ENCODE measurements at places on chromosomes 3 and 15. TPM values are rescaled to one million over a fixed set of nuclear protein-coding genes. Genes with fewer than 3 reads are reported as not detected.
A peak's percentile ranks its signal among the peaks of the same experiment; 100 is the strongest.

- no peak overlapping the region for H3K4me3 ChIP-seq
- H3K36me3 ChIP-seq: no peaks in the 10 kb centered on the region
- peaks cover 56% of the 10 kb centered on the region for H3K4me1 ChIP-seq
- peak overlapping the region; percentile 68 for H3K27ac ChIP-seq
- no peaks in the 10 kb centered on the region for H3K27me3 ChIP-seq
Observed at GRCh38 chr3:188345223-188345622, 191.3 kb downstream of the LPP start.

DNA sequence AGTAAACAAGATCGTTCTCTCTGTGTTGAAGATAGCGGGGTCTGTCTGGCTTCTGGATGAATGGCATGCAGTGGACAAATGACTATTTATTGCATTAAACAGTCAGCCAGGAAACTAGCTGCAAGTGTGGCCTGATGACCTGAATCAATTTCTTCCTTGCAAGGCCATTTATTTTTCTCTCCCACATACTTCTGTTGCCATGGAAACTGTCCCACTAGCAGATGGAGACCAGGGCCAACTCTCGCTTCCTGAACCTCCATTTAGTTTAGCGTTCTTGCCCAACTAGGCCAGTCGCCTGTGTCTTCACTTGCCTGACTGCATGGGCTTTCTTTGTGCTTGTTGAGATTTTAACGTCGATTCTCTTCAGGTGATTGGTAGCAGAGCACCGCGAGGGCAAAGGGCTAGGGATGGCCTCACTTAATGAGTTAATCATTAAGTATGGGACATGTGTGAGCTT lies 27.6 kb downstream of the LMCD1 start:
- H3K4me3 ChIP-seq: no peak overlapping the region
- ATAC-seq: no peak
- peaks cover 34% of the 10 kb centered on the region for H3K4me1 ChIP-seq
- no peak overlapping the region for H3K27ac ChIP-seq
- H3K27me3 ChIP-seq: no peaks in the 10 kb centered on the region

The RTF1 gene
- 53.2 TPM for total RNA-seq

DNA sequence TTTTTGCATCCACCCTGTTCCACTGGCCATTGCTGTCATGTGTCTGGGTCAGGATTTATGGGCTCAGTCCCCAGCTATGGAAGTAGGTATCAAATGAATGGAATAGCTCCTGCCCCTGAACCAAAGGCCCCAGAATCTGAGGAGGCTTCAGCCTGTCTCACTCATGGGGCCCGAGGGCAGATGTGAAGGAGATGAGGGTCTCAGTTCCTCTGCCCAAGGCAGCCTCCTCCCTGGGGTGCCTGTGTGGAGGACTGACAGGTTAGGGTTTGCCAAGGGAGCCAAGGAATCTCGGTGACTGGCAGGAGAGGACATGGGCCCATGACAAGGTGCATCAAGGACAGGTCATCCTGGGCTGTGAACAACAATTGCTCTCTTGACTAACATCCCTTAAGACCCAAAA lies 70.4 kb downstream of the CPN2 start:
- H3K27me3 ChIP-seq: no peaks in the 10 kb centered on the region
- H3K4me3 ChIP-seq: no peak overlapping the region
- ATAC-seq: no peak

- no peak for ATAC-seq
- H3K4me3 ChIP-seq: no peak overlapping the region
- H3K27me3 ChIP-seq: no peaks in the 10 kb centered on the region
- H3K4me1 ChIP-seq: peaks cover 4% of the 10 kb centered on the region
Observed at GRCh38 chr3:115022199-115022598, 124.9 kb downstream of the ZBTB20 start.

DNA sequence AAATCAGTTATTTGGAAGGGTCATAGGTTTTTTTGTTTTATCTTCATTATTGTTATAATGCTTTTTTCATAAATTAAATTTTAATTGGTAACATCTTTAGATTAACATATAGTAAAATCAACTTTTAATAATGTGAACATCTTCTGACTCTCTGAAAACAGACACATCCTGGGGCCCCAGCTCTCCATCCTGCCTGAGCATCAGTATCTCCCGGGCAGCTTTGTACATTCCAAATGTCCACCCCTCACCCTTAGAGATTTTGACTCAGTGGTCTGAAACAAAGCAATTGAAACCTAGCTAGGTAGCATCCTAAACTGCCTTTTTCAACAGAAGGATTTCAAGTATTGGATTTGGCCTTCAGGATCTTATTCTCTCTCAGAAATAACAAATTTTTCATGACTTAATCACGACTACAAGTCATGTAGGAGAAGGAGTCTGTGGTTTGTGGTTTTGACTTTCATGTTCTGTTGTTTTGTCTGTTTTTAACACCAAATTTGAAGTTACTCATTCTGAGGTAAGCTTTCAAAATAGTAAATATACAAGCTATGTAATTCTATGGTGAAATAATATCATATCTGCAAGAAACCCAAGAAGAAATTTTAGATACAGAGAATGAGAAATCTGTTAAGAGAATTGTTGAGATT lies 147.3 kb upstream of the UBE2E2 start:
- H3K27me3 ChIP-seq: no peaks in the 10 kb centered on the region
- no peaks in the 10 kb centered on the region for H3K36me3 ChIP-seq
- no peak overlapping the region for H3K27ac ChIP-seq
- H3K4me1 ChIP-seq: no peaks in the 10 kb centered on the region
- ATAC-seq: no peak

DNA sequence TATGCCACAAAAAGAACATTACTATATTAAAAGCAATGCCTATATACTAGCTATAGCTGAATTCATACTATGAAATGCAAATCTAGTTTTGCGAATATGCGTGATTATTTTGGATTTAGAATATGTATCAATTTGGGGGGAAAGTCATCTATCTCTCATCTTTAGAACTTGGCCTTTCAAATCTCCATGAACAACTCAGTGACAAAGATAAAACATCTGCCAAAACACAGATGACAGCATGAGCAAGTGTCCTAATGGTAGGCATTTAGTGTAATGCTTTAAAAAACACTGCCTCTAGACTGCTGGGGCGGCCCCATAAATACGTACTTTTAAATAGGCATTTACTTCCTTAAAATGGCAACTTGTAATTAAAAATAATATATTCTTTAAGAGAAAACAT lies 2.7 kb downstream of the CD47 start:
- no peak overlapping the region for H3K27ac ChIP-seq
- H3K36me3 ChIP-seq: no peaks in the 10 kb centered on the region
- no peak for ATAC-seq

DNA sequence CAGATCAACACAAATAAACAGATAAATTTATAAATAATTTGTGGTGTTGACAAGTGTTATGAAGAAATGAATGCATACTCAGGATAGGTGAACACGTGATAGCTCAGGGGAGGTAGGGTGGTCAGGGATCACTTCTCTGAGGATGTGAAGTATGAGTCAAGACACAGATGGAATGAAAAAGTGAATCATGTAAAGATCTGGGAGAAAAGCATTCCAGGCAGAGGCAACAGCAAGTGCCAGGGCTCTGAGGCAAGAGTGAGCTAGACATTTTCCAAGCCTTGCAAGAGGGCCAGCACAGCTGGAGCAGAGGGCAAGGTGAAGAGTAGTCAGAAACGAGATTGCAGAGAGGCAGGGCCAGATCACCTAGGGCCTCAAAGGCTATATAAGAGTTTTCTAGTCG lies 177.8 kb downstream of the WNT5A start:
- ATAC-seq: no peak
- no peaks in the 10 kb centered on the region for H3K27me3 ChIP-seq
- H3K4me1 ChIP-seq: no peaks in the 10 kb centered on the region
- H3K4me3 ChIP-seq: no peak overlapping the region
- no peak overlapping the region for H3K27ac ChIP-seq

The QRICH1 gene
- 77.4 TPM for total RNA-seq

The MYO9A gene
- total RNA-seq: 99.9 TPM

GRCh38 chr15:90082140-90082715 lies 20.0 kb downstream of the IDH2 start:
- H3K4me3 ChIP-seq: no peak overlapping the region
- H3K36me3 ChIP-seq: no peaks in the 10 kb centered on the region
- peaks cover 9% of the 10 kb centered on the region for H3K4me1 ChIP-seq
- no peak for ATAC-seq

- H3K27me3 ChIP-seq: no peaks in the 10 kb centered on the region
- no peak overlapping the region for H3K27ac ChIP-seq
- no peaks in the 10 kb centered on the region for H3K36me3 ChIP-seq
- H3K4me1 ChIP-seq: no peaks in the 10 kb centered on the region
Observed at GRCh38 chr3:144809380-144809779, 837.8 kb downstream of the DIPK2A start.

- no peak for ATAC-seq
- no peak overlapping the region for H3K27ac ChIP-seq
- no peak overlapping the region for H3K4me3 ChIP-seq
- H3K36me3 ChIP-seq: no peaks in the 10 kb centered on the region
- peaks cover 25% of the 10 kb centered on the region for H3K4me1 ChIP-seq
- no peaks in the 10 kb centered on the region for H3K27me3 ChIP-seq
Observed at GRCh38 chr3:187902936-187903335, 157.7 kb upstream of the BCL6 start.

GRCh38 chr15:34815836-34816235 lies 20.5 kb upstream of the ACTC1 start:
- H3K36me3 ChIP-seq: no peaks in the 10 kb centered on the region
- H3K4me3 ChIP-seq: no peak overlapping the region
- H3K27me3 ChIP-seq: no peaks in the 10 kb centered on the region
- no peak overlapping the region for H3K27ac ChIP-seq

GRCh38 chr15:68047826-68048225 lies 6.3 kb upstream of the PIAS1 start:
- H3K27ac ChIP-seq: no peak overlapping the region
- H3K27me3 ChIP-seq: no peaks in the 10 kb centered on the region
- H3K4me1 ChIP-seq: no peaks in the 10 kb centered on the region

The CAMKV gene
- total RNA-seq: not detected

- H3K27me3 ChIP-seq: peaks cover 4% of the 10 kb centered on the region
- ATAC-seq: no peak
- no peaks in the 10 kb centered on the region for H3K4me1 ChIP-seq
- no peak within 1 kb of the TSS for H3K27ac ChIP-seq
- H3K36me3 ChIP-seq: no peaks in the 10 kb centered on the region
Observed at GRCh38 chr3:1092771-1093170, at the start of gene CNTN6. Gene CNTN6 (plus strand): TSS chr3:1093024. CDS start chr3:1148009, 54,985 bp downstream.

The ALDH1A2 gene
- total RNA-seq: 7.8 TPM

DNA sequence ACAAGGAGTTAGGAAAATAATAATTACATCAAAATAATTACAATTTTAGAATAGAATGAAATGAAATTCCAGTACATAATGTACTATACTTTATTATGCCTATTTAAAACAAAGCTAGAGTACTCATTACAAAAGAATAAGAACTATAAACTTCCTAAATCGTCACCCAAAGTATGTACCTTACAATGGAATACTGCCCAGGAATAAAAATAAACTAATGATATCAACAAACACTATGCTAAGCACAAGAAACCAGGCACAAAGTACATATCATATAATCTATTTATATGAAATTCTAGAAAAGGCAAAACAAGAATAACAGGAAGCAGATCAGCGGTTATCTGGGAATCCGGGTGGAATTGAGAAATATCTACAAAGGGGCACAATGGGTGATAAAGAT lies 84.7 kb downstream of the MYO9A start:
- peaks cover 11% of the 10 kb centered on the region for H3K4me1 ChIP-seq
- H3K27me3 ChIP-seq: no peaks in the 10 kb centered on the region
- H3K27ac ChIP-seq: peak overlapping the region; percentile 16
- no peak overlapping the region for H3K4me3 ChIP-seq
- no peak for ATAC-seq
- no peaks in the 10 kb centered on the region for H3K36me3 ChIP-seq

GRCh38 chr15:22952796-22953579 lies 27.2 kb downstream of the CYFIP1 start:
- no peak overlapping the region for H3K27ac ChIP-seq
- no peak for ATAC-seq
- no peaks in the 10 kb centered on the region for H3K36me3 ChIP-seq

The IL17RB gene
- 0.31 TPM for total RNA-seq

DNA sequence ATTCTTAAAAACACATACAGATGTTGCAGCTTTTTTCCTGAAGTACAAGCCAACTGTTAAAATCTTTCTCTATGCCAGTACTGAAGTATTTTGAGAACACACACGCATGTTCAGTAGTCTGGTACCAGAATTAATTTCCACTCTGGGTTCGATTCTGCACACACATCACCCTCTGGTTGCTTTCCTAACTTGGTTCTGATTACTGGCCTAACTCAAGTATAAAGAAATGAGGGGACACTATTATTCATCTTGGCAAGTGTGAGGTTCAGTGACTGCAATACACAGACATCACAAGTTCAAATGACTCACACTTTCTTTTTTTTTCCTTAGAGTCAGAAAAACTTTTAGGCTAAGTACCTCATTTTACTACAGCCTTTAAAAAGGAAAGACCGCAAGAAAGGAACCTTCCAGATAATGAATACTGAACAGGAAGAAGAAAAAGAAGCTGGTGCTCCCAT lies 37.4 kb upstream of the LDHAL6B start:
- no peaks in the 10 kb centered on the region for H3K4me1 ChIP-seq
- H3K27me3 ChIP-seq: no peaks in the 10 kb centered on the region
- H3K36me3 ChIP-seq: peaks cover 52% of the 10 kb centered on the region
- peak; percentile 75 for ATAC-seq
- H3K27ac ChIP-seq: no peak overlapping the region
- H3K4me3 ChIP-seq: no peak overlapping the region

The ABCC5 gene
- total RNA-seq: 17.4 TPM

DNA sequence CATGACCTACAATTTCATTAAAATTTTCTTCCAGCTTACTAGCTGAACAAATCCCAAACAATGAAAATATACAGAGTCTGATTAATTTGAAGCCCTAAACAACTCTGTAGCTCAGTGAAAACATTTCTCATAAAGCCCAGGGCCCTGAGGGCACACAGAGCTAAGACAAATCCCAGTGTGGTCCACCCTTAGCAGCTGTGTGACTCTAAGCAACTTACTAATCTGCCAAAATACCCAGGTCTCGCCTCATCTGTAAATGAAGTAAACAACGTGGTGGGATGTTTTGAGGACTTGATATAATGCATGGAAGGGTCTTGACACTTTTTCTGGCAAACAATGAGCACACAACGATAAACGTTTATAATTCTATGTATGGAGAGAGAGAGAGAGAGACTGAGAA lies 158.4 kb downstream of the FHIT start:
- H3K27me3 ChIP-seq: no peaks in the 10 kb centered on the region
- H3K4me3 ChIP-seq: no peak overlapping the region
- H3K27ac ChIP-seq: no peak overlapping the region
- no peaks in the 10 kb centered on the region for H3K36me3 ChIP-seq
- H3K4me1 ChIP-seq: no peaks in the 10 kb centered on the region

The CEMIP gene
- total RNA-seq: 0.35 TPM

GRCh38 chr3:49388289-49388820 lies 23.4 kb downstream of the RHOA start:
- no peaks in the 10 kb centered on the region for H3K4me1 ChIP-seq
- H3K4me3 ChIP-seq: no peak overlapping the region
- no peak overlapping the region for H3K27ac ChIP-seq
- H3K36me3 ChIP-seq: no peaks in the 10 kb centered on the region

DNA sequence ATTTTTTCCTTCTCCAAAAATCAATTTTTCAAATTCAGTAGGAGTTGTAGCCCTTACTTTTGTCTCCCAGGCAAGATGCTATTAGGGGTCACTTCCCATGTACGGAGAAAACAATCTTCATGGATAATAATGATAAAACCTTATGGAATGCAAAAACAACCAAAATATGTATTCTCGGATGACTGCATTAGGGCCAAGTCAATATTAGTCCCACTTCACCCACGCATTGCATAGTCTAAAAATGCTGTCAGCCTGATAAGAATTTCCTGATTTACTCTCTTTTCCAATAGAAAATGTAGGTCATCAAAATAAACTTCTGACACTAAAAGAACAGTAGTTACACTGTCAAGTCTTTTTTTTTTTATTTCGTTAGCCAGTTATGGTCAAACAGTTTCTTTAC lies 2.7 kb downstream of the VGLL3 start:
- H3K27me3 ChIP-seq: peaks cover 23% of the 10 kb centered on the region
- ATAC-seq: no peak
- peak overlapping the region; percentile 25 for H3K27ac ChIP-seq
